ENCODE measurements at places on chromosomes 12 and 14.
A peak's percentile ranks its signal among the peaks of the same experiment; 100 is the strongest.

GRCh38 chr14:54529811-54530210, 20.1 kb downstream of the CGRRF1 start:
- no peak for DNase-seq

DNA sequence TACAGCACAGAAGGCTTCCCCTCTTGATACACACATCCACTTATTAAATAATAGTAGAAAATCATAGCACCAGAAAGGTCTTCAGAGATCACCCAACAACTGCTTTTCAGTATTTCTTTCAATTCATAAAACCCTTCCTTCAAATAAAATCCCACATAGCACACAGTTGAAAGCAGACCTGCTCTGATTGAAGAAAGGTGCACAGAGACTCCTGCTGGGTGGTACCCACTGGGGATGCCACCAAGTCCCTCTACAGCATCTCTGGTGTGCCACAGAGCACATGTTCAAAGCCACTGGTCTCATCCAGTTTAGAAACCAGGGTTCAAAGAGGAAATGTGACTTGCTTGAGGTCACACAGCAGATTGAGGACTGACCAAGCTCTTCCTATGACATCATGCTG, 427.5 kb downstream of the BCL11B start:
- no peak for DNase-seq

DNA sequence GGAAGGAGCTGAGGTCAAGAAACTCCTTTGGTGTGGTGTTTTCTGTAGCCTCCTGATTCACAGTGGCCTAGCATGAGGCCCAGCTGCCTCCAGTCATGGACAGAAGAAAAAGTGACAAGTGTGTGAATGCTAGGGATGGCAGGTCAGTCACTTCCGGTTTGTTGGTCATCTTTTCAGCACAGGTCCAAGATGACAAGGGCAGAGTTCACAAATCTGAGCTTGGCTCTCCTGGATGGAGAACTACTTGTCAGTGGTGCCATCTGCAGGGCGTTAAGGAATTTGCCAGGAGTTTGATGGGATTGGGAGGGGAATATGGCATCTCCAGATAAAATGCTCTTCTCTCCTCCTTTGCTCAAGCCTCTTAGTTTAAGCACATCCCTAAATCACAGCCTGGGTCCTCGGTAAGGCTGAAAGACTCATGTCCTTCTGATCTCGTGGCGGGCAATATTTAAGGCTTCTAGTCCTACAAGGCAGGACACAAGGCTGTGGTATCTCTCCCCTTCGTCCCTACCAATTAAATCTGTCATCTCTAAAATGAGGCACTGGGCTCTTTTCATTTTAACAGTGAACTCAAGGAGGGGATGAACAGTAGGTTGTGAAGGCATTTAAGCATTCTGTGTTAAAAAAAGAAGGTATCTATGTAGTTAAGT, 10.0 kb downstream of the TUBA1B start:
- no peak for DNase-seq

DNA sequence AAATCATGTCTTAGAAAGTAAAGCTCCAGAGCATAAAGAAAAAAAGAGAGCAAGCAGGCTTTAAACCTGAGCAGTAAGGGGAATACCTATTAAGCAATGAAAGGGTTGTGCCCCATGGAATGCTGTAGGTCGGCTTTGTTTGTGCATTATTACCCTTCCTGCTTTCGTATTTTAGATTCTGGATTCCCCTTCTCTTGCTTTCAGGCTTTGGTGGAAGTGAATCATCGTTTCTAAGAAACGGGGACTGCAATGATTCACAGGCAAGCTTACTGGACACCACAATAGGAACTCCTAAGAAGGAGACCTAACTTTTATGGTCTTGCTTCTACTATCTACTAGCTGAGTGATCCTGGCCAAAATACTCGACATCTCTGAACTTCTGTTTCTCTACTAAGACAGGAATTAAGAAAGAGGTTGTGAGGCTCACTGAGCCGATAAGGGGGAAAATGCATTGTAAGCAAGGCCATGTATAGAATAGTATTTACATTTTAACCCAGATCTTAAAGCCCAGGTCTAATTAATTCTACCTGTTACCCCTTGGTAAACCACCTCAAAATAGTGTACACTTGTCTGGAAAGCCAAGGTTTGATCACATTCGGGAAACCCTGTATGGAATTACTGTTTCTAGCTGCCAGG, 1.2 kb upstream of the BMAL2 start:
- DNase-seq: peak; percentile 72

GRCh38 chr12:46839232-46839631, 13.4 kb upstream of the SLC38A4 start:
- no peak for DNase-seq

DNA sequence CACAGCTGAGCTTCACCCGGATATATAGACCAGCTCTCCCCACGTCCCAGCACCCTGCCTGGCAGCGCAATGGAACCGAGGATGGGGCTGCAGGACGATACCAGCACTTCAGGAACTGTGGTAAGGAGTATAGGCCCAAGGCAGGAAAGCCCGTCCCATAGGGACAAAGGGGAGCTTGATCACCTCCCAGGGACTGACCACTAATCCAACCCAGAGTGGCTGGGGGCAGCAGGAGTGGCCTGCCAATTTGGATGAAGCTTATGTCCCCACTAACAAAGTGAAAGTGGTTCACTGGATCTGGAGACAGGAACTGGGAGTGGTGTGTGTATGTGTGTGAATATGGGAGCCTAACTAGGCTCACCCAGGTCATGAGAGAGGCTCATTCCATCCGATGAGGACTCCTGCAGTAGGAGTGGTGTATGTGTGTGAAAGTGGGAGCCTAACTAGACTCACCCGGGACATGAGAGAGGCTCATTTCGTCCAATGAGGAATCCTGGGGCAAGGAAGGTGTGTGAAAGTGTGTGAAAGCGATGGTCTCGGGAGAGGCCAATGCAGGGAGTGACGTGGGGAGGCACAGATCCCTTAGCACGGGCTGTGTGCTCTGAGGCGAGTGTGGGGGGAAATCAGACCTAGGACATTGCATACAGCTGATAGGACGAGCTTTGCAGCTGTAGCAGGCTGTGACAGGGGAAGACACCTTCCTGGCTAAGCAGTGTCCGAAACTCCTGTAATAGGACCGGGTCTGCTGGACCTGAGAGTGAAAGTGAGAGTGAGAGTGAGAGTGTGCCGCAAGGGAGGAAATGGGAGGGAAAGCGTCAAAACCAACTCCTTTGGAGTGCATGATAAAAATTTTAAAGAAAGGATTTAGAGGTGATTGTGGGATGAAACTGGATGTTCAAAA, 25.7 kb downstream of the KLRK1 start:
- DNase-seq: no peak

GRCh38 chr12:75308279-75308678, 21.8 kb downstream of the CAPS2 start:
- DNase-seq: no peak

GRCh38 chr12:96295532-96296160, 101.5 kb downstream of the ELK3 start:
- DNase-seq: no peak

DNA sequence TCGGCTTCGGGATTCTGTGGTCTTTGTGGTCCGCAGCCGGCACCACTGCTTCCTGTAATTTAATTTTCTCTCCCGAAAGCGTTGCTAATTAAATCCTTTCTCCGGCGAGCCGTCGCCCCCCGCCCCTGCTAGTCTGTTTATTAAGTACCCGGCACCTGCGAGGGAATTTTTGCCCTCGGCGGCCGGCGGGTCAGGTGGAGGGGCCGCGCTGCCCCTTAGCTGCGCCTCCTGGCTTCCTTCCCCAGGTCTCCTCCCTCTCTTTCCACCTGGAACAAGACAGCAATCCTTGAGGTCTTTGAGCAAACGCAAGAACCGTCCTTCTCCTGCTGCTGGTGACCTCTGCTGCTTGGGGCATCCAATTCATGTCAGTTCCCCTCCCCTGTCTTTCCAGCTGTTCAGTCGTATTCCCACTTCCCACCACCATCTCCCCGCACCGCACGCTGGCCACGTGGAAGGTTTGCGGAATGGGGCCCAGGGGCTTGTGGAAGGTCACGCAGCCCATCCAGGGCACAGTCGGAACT, 16.2 kb downstream of the ZDHHC22 start:
- no peak for DNase-seq

DNA sequence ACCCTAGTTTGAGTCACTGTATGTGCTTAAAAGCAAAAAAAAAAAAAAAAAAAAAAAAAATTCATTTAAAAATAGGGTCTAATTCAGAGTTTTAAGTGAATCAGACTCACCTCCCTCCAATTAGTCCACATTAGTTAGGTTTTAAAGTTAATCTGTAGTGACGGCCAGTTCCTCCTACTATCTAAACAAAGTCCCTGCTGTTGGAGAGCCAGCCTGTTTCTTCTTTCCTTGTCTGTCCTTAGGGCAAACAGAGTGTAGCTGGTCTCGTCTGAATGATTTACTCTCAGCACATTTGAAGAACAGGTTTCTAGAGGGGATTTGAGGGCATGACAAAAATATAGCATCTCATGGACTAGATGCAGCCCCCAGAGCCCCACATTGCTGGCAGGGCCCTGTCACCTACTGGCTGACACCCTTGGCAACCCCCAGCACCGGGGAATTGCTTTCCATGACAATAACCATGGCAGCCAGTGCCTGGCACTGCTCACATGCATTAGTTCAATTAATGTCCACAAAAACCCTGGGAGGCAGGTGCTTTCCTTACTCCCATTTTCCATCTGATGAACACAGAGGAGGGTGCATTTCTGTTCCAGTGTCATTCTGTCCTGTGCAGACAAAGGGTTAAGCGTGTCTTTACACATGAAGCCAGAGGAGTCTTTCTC, 138.3 kb downstream of the PLXNC1 start:
- no peak for DNase-seq

DNA sequence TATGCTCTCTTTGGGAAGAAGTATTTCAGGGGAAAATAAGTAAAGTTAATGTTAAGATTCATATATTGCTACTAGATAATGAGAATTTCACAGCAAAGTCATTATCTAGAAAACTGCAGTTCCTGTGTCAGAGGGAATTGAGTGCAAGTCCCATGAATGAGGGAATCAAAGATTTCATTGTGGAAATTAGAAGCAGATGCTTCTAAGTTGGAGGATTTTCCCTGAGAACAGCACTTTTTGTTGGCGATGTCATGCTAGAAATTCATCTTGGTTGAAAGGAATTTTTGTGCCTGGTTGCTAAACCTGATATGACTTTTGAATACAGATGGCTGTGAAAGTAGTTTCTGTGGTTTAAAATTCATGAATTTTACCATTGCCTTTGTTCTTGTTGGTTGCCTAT, 25.6 kb downstream of the FRMD6 start:
- peak; percentile 74 for DNase-seq

- DNase-seq: no peak
Measured at GRCh38 chr14:54362089-54362504, 34.7 kb upstream of the CDKN3 start.

DNA sequence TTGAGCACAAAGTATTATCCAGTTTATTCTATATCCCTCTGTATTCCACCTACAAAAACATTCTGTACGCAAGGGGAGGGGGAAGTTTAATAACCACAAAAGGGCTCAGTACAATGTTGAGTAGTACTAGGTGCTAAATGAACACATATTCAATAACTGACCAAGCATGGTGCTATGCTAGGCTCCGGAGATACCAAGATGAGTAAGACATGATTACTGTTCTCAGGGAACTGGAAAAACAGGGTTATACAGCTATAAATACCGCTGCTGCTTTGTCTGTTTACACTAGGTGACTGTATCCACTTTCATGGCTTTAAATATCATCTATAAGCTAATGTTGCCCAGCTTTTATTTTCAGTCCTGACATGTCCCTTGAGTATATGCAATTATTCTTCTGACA, 135.8 kb downstream of the INSM2 start:
- peak; percentile 4 for DNase-seq

DNA sequence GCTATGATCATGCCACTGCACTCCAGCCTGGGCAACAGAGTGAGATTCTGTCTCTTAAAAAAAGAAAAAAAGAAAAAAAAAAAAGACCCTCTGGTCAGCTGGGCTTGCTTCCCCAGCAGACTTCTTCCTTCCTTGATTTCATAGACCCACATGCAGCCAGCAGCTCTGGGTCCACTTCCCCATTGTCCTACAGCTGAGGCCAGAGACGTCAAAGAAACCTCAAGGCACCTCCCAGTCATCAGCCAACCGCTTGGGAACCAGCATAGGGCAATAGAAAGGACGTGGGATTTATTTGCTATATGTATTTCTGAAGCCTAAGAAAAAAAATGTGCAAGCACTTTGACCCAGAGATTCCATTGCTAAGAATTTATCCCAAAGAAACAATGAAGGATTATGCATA, 35.4 kb upstream of the SPPL3 start:
- no peak for DNase-seq

GRCh38 chr12:97813301-97813700, 350.7 kb downstream of the RMST start:
- no peak for DNase-seq

DNA sequence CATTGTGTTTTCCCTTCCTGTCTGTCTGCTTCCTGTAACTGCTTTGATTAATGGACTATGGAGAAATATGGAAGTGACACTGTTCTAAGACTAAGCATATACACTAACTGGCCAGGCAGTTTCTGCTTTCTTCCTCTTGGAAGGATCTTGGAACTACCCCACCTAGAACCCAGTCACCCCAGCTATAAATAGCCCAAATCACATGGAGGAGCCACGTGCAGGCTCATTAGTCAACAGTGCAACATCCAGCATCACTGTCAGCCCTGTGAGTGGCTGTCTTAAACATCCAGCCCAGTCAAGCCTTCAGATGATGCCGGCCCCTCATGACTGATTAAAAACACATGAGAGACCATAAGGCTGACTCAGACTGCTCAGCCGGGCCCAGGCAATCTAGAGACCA, 39.2 kb downstream of the BCAT1 start:
- peak; percentile 72 for DNase-seq

GRCh38 chr12:16076557-16076956, 165.4 kb downstream of the DERA start:
- no peak for DNase-seq

- DNase-seq: peak; percentile 79
Measured at GRCh38 chr14:85566603-85567002, 36.7 kb downstream of the FLRT2 start.

DNA sequence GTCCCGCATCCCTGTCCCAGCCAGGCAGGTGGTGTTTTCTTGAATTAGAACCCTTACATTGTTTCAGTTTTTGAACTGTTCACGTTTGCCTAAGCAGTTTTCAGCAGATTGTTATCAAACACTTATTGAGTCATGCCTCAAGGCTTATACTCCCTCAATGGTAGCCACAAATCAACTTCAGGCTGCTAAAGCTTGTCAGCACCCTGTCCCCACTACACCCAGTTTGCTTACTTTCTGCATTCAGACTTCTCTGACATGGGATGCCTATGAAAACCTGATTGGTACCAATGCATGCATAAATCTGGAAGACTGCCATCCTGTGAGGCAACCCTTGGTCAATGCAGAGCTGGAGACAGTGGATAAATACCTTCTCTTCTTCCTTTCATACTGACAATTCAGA, 225.4 kb downstream of the BTG1 start:
- DNase-seq: peak; percentile 88

GRCh38 chr14:51507906-51508511, 143.7 kb upstream of the FRMD6 start:
- peak; percentile 77 for DNase-seq
